ENCODE measurements at places on chromosomes 7 and 10.

DNA sequence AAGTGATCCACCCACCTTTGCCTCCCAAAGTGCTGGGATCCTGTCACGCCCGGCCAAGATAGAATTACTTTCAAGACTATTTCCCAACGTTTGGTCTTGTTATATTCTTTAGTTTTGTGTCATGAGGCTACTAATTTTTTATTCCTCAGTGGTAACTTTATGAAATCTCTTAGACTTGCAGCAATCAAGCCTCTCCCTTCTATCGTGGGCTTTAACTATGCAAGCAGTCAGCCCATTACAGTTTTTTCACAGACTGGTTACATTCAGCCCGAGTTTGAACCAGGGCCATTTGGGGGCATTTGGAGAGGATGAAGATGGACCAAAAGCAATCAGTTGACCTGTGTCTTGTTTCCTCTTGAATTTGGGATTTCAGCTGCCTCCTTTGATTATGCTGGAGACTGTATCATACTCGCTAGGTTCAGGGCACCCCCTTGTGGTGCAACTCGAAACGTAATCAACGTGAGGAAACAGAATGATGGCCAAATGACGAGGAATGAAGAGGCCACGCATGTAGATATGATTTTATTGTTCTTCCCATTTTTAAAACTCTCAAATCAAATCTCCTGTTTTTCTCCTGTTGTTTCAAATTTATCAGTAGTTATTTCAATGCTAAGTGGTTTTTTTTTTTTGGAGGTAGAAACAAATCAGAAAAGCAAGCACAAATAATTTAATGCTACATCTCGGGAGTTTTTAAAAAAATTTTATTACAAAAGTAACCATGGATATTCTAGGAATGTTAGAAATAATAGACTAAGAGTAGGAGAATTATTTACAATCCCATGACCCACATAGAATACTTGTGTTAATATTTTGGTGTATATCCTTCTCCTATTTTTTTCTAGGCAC is 151.6 kb downstream of the KIAA1217 start:
- no peak for DNase-seq

DNA sequence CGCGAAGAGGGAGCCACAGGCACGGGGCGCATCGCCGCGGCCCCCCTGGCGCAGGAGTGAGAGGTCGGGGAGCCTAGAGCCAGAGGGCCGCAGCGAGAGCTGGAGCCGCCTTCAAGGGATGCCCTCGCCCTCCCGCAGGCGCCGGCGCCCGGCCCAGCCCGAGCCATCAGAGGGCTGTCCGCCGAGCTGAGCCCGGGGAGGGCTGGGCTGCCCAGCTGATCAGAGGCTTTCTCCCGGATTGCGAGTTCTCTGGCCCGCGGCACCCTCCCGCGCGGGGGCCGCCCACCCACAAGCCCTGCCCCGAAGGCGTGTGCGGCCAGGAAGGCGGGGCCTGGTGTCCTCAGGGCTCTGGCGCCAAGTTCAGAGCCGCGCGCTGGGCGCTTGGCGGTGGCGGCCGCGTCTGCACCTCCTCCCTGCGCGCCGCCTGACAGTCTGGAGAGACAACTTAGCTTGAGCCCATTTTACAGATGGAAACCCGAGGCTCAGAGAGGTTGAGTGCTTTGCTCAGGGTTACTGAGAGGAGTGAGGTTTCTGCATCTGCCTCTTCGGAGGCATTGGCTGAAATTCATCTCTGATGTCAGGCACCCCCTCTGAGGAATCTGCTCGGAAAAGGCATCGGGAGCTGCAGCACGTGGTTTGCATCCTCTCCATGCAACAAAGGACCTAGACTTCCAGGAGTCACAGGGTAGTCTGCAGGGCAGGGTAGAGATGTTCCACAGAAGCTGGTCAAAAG is 3.8 kb upstream of the ANTXRL start:
- DNase-seq = no peak

DNA sequence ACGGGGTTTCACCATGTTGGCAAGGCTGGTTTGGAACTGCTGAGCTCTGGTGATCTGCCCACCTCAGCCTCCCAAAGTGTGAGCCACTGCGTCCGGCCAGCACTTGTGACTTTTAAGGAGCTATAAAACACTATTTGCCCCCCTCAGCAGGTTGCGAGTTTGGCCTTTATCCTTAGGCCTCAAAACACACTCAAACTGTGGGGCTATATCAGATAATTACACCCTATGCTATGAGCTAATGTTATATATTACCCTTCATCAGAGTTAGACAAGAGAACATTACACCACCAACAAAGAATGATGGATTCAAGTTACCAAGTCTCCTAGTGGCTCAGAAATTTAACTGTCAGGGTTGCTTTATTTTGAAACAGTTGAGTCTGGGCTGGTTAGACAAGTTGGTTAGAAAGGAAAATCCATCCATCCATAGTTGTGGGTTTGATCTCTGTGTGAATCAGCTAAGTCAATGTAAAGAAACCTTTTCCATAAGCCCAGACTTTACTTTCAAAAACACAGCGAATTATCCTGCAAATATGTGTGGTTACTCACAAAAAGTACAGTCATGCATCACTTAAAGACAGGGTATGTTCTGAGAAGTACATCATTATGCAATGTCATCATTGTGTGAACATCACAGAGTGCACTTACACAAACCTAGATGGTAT is 115.8 kb downstream of the SEMA3D start:
- DNase-seq = no peak

GRCh38 chr10:79242620-79243152 is 104.6 kb upstream of the PPIF start:
- DNase-seq = peak; percentile 46

- no peak for DNase-seq
Measured at GRCh38 chr7:628402-628763, 98.1 kb upstream of the DNAAF5 start.

DNA sequence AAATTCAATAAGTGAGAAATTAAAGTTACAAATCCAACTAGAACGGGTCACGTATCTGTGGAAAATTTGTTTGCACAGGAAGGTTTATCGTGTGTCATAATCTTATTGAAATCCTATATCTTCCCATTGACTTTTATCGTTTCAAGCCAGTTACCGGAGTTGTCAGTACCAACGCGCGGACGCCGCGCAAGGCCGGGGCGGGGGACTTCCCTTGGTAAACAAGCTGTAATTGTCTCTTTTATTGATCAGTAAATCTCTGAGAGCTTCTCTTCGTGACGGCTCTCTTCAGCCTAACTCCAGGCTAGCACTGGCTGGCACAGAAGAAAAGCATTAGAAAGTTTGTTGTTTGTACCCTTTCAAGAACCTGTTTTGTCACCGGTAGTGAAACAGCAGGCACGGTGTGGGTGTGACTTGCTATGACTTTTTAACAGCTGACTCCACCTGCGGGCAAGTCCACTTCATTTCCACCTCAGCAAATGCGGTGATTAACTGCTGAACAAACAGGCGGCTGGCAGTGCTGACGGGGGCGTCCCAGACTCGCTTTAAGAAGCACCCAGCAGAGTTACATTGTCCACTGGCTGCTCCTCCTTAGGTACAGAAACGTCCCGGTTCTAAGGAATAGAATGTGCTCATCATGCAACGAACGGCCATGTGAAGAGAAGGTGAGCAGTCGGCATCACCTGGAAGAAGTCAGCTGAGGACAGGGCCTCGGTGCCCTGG is 215.8 kb downstream of the MAD1L1 start:
- no peak for DNase-seq

- DNase-seq = no peak
Measured at GRCh38 chr10:85734791-85735190, 631.8 kb downstream of the GRID1 start.

DNA sequence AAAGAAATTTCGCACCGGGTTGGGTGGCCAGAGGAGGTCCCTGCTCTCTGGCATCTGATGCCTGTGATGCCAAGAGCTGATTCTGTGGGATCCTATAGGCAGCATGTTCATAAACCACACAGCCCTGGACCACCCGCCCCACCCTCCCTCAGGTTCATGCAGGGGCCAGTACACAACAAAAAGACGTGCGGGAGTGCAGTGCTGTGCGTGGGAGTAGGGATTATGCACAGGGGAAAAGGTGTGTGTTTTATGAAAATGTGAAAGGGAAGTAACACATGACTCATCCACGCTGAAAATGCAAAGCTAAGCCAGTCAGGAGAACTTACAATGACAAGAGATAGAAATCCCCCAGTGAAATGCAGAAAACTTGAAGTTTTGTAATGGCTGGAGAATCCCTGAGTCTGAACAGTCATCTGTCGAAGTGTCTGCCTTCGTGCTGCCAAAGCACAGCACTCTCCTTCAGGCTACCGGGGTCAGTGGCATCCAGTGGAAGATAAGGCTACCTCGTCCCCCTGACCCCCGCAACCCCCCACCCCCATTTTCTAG is 1.1 kb downstream of the KIAA1217 start:
- DNase-seq = peak; percentile 31

GRCh38 chr7:79461660-79462059 is 8.2 kb upstream of the MAGI2 start:
- DNase-seq = no peak

- no peak for DNase-seq
Measured at GRCh38 chr10:75624638-75625037, 193.2 kb downstream of the LRMDA start.

DNA sequence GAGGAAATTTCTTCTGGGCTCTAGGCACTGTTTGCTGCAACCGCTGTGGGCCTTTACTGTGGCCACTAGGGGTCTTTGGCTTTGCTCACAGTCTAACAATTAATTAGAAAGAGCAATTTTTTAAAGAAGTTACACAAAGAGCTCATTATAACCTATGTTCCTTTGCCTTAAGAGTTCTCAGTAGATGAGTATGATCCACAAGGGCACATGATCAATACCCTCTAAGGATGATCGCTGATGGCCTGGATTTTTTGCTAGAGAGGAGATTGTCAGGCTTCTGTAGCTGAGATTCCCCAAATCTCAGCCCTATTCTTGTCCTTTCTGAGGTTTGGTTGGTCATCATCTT is 80.8 kb upstream of the RHOBTB1 start:
- no peak for DNase-seq

GRCh38 chr10:29176845-29177832 is 111.7 kb upstream of the LYZL1 start:
- no peak for DNase-seq

DNA sequence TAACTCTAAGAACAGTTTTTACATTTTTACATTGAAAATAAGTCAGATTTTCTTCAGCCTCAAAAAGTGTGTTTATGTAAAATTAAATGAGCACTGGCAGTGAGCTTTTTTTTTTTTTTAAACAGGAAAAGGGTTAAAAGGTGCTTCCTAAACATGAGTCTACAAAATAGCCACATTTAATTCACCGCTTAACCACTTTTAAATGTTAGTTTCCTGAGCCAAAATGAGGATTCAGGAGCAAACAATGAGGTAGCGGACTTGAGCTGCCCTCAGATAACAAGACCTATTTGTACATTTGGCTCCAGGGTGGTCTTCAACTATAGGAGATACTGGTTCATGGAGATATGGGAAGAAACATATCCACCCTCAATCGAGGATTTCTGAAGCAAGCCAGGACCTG is 22.8 kb downstream of the AKR1C3 start:
- no peak for DNase-seq

DNA sequence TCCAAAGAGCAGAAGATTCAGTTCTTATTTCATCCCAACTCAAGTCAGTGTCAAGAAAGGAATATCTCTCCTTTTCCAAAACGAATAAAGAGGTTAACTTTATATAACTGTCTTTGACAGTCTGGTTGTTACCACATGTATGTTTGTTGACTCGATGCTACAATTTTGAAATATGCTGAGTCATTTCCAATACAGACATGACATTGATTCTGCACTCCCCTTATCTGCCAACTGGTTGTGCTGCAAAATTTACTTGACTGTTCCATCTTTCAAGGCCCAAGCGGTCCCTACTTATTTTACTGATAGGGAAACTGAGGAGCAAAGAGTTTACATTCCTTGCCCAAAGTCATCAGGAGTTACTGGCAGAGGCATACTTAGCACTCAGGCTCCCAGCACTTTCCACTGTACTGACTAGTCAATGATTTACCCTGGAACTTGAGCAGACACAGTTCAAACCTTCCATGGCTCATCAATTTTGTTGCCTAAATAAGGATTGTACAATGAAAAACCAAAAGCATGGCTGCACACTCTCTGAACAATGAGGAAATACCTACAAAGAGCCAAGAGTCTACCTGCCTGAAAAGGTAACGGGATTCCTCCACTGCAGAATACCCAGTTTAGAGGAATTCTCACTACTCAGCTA is 52.8 kb downstream of the ABLIM1 start:
- DNase-seq = no peak

DNA sequence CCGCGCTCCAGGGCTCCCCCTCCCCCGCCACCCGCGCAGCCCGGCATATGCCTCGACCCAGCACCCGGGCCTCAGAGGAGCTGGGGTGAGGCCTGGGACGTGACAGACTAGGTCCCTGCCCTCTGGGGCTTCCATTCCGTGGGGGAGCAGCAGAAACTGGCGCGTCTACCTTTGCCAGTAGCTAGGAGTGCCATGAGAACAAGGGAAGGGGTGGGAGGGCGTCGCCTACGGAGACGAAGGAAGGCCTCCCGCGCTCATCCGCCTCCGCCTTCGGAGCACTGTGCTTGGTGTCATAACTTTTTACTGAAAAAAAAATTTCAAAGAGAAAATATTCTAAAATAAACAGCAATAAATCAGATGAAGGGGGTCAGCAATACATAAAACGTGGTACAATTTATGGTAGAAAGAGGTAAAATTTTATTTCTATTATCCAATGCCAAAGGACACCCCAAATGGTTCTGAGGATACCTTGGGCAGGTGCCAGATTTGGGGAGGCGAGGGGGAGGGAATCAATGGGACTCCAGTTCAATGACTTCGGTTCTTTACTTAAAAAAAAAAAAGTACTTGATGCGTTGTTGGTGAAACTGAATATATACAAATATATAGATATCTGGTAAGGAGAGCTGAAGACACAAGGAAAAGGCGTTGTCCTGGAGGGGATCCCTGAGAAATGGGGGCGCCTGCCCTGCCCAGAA is 35.1 kb upstream of the GRID1 start:
- DNase-seq = no peak

DNA sequence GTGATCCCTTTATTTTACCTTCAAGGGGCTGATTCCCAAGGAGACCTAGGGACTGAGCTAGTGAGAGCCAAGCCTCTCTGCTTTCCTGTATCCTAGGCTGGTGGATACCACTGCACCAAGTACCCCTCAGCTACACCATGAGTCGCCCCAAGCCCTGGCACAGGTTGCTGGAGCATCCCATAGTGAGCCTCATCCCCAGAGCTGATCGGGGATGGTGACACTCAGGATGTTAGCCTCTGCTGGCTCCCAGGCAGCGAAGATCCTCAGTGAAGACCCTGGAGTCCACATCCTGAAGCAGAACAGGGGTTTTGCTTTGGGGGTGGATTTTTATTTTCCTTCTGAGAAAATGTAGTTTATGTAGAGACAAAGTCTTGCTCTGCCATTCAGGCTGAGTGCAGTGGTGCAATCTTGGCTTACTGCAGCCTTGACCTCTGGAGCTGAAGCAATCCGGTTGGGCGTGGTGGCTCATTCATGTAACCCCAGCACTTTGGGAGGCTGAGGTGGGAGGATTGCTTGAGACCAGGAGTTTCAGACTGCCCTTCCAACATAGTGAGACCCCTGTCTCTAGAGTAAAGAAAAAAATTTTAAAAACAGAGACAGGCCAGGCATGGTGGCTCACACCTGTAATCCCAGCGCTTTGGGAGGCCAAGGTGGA is 12.5 kb upstream of the ZNF212 start:
- DNase-seq = no peak
